T-helper 22 cell (primary cell): ENCODE measurements at places on chromosomes 3 and 15.

GRCh38 chr3:177438596-177439220 is 241.4 kb upstream of the TBL1XR1 start:
- no peak for DNase-seq

DNA sequence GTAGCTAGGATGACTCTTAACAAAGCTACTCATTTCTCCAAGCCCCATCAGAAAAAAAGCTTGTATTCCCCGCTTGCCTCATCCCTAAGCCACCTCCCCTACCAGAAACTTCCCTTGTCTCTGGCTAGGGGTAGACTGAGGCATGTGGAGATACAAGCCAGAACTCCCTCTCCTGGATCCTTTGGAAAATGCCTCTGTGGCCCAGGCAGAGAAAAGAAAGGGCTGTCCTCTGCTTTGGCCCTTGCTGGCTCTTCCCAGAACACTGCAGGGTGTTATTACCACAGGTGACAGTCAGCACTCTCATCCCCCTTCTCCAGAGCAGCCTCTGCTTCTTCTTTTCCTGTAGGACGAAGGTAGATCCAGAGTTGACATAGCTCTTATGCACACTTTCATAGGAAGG is 15.2 kb downstream of the RMDN3 start:
- no peak for DNase-seq

DNA sequence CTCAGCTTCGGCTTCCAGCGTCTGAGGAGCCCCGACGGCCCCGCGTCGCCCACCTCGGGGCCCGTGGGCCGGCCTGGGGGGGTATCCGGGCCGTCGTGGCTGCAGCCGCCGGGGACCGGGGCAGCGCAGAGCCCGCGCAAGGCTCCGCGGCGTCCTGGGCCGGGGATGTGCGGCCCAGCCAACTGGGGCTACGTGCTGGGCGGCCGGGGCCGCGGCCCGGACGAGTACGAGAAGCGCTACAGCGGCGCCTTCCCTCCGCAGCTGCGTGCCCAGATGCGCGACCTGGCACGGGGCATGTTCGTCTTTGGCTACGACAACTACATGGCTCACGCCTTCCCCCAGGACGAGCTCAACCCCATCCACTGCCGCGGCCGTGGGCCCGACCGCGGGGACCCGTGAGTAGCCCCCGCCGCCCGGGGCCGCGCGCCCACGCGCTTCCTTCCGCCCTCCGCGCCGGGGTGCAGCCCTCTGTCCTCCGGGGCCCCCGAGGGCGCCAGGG is 462 bp downstream of the EDEM1 start:
- peak; percentile 23 for DNase-seq

DNA sequence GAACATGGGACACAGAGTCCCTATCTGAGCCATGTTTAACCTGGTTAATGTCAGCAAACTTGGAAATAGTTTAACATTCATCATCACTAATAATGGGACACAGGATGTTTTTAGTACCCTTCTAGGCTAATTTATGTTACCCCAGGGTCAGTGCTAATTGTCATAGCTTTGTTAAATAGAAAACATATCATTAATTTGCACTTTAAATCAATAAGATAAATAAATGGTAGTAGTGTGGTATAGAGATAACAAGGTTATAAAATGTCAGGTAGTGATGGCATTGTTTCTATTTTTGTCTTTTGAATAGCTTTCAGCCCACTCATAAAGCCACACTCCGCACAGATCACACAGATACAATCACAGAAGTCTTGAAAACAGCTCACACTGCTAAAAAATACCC is 534.9 kb downstream of the MECOM start:
- no peak for DNase-seq
